CD14-positive monocyte (primary cell): ENCODE measurements at places on chromosomes 4 and X.

DNA sequence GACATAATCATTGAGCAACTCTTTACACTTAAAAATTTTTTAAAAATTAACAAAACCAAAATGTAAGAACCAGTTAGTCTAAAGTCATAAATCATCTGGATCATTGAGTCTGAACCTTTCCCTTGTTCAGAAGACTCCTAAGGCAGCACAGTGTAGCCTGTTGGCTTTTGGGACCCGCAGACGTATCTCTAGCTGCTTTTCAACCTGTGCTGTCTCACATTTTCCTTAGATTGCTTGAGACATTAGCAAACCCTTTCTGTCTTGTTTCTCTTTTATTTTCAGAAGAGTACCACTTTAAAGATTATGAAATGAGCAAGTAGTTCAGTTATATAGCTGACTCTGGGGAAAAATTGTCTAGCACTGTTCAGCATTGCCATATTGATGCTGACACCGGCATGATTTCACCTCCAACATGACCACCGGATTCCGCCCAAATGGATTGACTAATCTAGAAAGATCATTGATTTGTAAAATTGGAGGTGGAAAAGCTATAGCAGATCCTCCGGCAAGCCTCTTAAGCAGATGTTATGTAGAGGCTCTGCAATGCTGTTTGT, 8.9 kb downstream of the TCEANC start:
- DNase-seq, result no peak
- peaks cover 2% of the 10 kb centered on the region for H3K27me3 ChIP-seq
- no peak overlapping the region for H3K4me3 ChIP-seq
- peaks cover 54% of the 10 kb centered on the region for H3K4me1 ChIP-seq
- no peaks in the 10 kb centered on the region for H3K36me3 ChIP-seq
- peak overlapping the region; percentile 68 for H3K27ac ChIP-seq

GRCh38 chrX:20362268-20363267, 95.9 kb upstream of the RPS6KA3 start:
- no peaks in the 10 kb centered on the region for H3K36me3 ChIP-seq
- peak; percentile 54 for DNase-seq
- peaks cover 26% of the 10 kb centered on the region for H3K4me1 ChIP-seq
- H3K4me3 ChIP-seq, result no peak overlapping the region
- no peaks in the 10 kb centered on the region for H3K27me3 ChIP-seq
- H3K27ac ChIP-seq, result peak overlapping the region; percentile 65

GRCh38 chr4:65416891-65417290, 253.4 kb downstream of the EPHA5 start:
- no peaks in the 10 kb centered on the region for H3K27me3 ChIP-seq
- no peaks in the 10 kb centered on the region for H3K4me1 ChIP-seq
- H3K27ac ChIP-seq, result no peak overlapping the region
- H3K36me3 ChIP-seq, result no peaks in the 10 kb centered on the region
- no peak for DNase-seq

GRCh38 chr4:5747738-5748375, 36.9 kb downstream of the EVC start:
- H3K4me3 ChIP-seq, result no peak overlapping the region
- no peak overlapping the region for H3K27ac ChIP-seq
- no peaks in the 10 kb centered on the region for H3K4me1 ChIP-seq
- DNase-seq, result no peak
- H3K27me3 ChIP-seq, result no peaks in the 10 kb centered on the region
- no peaks in the 10 kb centered on the region for H3K36me3 ChIP-seq

DNA sequence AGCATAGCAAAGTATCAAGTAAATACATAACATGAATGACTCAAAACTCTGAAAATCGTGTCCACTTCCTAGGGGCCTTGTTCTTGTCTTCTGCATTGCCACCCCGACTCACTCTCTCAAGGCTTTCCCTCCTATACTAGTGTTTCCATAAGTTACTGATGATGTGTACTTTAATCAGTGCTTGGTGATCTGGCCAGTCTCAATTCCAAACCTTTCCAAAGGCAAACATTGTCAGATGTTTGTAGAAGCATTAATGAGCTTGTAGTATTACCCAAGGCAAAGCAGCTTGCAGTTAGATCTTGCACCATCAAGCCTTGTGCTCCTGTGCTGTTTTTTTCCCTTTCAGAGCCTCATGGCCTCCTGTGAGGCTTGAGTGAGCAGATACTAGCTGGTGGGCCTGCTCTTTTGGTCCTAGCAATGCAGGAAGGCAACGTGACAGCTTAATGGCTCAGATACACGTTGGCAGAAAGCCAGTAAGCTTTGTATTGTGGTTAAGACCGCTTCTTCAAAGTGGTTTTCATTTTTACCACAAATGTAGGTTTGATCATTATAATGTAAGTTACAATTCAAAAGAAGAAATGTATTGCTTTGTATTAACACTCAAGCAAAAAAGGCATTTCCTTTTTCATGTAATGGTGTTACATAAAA, 51.8 kb downstream of the RBPJ start:
- peaks cover 7% of the 10 kb centered on the region for H3K27me3 ChIP-seq
- DNase-seq, result peak; percentile 19
- H3K27ac ChIP-seq, result no peak overlapping the region
- H3K4me3 ChIP-seq, result no peak overlapping the region
- H3K4me1 ChIP-seq, result peaks cover 19% of the 10 kb centered on the region

GRCh38 chr4:22477136-22477812, 38.6 kb downstream of the ADGRA3 start:
- no peak overlapping the region for H3K4me3 ChIP-seq
- H3K27me3 ChIP-seq, result no peaks in the 10 kb centered on the region
- H3K27ac ChIP-seq, result no peak overlapping the region
- DNase-seq, result no peak

- H3K4me1 ChIP-seq, result peaks cover 4% of the 10 kb centered on the region
- no peaks in the 10 kb centered on the region for H3K27me3 ChIP-seq
- H3K27ac ChIP-seq, result no peak overlapping the region
- no peak for DNase-seq
- peaks cover 13% of the 10 kb centered on the region for H3K36me3 ChIP-seq
Measured at GRCh38 chrX:3820167-3820566, 106.7 kb upstream of the PRKX start.

DNA sequence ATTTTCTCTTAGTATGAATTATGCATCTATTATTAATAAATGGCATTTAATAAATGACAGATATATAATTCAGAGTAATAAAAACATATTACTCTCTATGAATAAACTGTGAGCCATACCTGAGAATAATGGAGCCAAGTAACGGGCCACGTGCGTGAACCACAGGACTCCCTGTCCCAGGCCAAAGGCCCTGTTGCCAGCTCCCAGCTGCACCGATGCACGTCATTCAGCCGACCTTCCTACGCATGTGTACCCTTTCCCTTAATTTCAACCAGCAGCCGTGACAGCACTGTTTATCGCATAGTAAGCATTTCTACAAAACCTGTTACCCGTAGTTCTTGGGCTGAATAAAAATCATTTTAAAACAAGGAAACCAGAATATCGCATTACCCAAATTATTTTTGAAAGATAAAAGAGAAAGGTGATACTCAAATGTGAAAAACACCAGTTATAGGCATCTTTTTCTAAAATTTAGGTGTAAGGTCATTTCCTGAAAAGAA, 827.2 kb upstream of the FRG1 start:
- no peaks in the 10 kb centered on the region for H3K4me1 ChIP-seq
- no peaks in the 10 kb centered on the region for H3K27me3 ChIP-seq
- DNase-seq, result no peak
- no peaks in the 10 kb centered on the region for H3K36me3 ChIP-seq

- no peak for DNase-seq
- H3K4me1 ChIP-seq, result no peaks in the 10 kb centered on the region
- no peak overlapping the region for H3K27ac ChIP-seq
- H3K36me3 ChIP-seq, result no peaks in the 10 kb centered on the region
Measured at GRCh38 chr4:101299899-101300540, 47.3 kb downstream of the PPP3CA start.

DNA sequence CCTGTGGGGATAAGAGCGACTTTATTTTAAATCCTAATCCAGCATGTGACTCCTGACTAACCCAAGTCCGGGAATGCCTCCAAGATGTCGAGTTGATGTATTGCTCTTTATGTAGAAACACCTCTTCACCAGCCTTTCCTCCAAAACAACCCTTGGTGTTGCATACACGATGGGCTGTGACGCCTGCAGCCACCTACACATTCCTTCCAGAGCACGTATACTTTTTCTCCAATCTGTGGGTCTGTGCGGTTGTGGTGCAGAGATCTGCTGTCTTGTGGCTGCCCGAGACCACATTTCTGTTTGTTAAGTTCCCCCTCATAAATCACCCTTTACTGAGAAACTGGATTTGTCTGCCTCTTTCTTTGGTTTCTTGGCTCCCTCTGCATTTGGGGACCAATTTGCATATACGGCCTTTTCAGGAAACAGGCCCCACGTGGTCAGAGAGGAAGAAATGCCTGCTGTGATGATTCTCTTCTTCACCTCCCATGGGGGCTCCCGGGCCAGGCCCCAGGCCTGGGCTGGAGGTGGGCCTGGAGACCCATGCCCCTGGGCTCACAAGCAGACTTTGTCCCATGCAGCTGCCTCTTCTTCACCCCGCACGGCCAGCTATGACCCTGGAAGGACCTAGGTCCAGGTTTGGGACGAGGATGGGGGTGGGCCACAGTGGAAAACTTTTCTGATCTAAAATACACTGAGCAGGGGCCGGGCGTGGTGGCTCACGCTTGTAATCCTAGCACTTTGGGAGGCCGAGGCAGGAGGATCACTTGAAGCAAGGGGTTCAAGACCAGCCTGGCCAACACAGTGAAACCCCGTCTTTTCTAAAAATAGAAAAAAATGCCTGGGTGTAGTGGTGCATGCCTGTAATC, 21.4 kb upstream of the AFAP1 start:
- no peak overlapping the region for H3K27ac ChIP-seq
- H3K4me1 ChIP-seq, result no peaks in the 10 kb centered on the region
- H3K4me3 ChIP-seq, result no peak overlapping the region
- H3K36me3 ChIP-seq, result no peaks in the 10 kb centered on the region
- DNase-seq, result no peak

GRCh38 chr4:186771624-186772023, 48.0 kb upstream of the FAT1 start:
- DNase-seq, result no peak
- no peaks in the 10 kb centered on the region for H3K4me1 ChIP-seq
- H3K27me3 ChIP-seq, result no peaks in the 10 kb centered on the region
- no peak overlapping the region for H3K4me3 ChIP-seq
- no peaks in the 10 kb centered on the region for H3K36me3 ChIP-seq
- H3K27ac ChIP-seq, result no peak overlapping the region

- H3K4me3 ChIP-seq, result no peak overlapping the region
- peaks cover 24% of the 10 kb centered on the region for H3K4me1 ChIP-seq
- H3K36me3 ChIP-seq, result no peaks in the 10 kb centered on the region
- no peaks in the 10 kb centered on the region for H3K27me3 ChIP-seq
- H3K27ac ChIP-seq, result no peak overlapping the region
Measured at GRCh38 chr4:69830192-69830559, 29.8 kb downstream of the SULT1E1 start.

DNA sequence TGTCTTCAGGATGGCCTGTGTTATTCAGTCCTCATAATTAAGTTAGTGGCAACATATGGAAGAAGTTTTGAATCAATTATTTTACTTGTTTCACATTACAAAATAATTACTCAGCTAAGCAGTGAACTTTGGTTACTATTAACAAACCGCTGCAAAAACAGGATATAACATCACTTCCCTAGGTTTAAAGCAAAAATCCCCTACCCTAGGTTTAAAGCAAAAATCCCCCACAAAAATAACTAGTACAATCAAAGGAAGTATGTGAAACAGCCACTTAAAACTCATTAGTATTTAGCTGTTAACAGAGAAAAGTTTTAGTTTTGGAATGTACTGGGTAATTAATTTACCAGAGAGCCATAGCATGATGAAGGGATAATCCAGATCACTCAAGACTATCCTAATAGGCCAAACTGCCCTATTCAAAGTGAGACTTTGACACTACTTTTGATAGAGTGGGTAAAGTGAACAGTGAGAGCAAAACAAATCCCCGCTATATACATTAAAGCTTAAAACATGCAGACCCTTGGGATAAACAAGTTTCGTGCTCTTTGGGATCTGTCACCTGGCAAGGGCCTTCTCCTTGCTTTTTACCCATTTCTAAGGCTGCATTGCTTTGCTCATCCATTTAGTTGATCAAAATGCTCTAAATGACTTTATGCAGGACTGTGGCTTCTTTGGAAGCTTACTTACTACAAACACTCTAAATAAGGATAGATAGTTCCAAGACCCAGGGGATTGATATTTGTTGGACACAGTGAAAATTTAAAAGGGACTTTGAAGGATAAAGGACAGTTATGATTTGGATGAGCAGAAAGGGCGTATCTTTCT, 36.4 kb upstream of the GPR174 start:
- H3K27ac ChIP-seq, result no peak overlapping the region
- DNase-seq, result peak; percentile 23
- peaks cover 36% of the 10 kb centered on the region for H3K4me1 ChIP-seq
- no peaks in the 10 kb centered on the region for H3K36me3 ChIP-seq

DNA sequence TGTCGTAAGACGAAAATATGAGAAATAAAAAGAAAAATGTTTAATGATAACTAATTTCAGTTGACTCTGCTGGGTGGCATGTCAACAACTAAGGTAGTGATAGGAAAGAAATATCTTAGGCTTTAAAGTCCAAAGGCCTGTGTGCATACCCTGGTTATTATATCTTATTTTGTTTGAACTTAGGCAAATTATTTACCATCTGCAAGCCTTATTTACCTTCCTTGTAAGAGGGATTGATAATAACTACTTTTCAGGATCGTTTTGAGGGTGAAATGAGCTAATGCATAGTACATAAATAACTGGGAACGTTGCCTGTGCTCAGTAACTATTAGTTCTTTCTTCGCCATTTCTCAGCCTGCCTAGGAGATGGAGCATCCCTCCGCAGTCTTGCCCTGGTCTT, 41.6 kb upstream of the TAB3 start:
- H3K27ac ChIP-seq, result no peak overlapping the region
- no peak for DNase-seq
- H3K4me3 ChIP-seq, result no peak overlapping the region
- no peaks in the 10 kb centered on the region for H3K36me3 ChIP-seq

GRCh38 chr4:28248269-28248668, 1387.6 kb downstream of the STIM2 start:
- H3K27ac ChIP-seq, result no peak overlapping the region
- H3K4me1 ChIP-seq, result no peaks in the 10 kb centered on the region
- H3K27me3 ChIP-seq, result no peaks in the 10 kb centered on the region
- DNase-seq, result no peak

- no peaks in the 10 kb centered on the region for H3K4me1 ChIP-seq
- H3K4me3 ChIP-seq, result no peak overlapping the region
- no peak overlapping the region for H3K27ac ChIP-seq
- DNase-seq, result no peak
Measured at GRCh38 chr4:103719105-103719829, 518 bp downstream of the TACR3 start.

GRCh38 chr4:79439489-79439888, 31.5 kb upstream of the GK2 start:
- no peaks in the 10 kb centered on the region for H3K36me3 ChIP-seq
- H3K4me1 ChIP-seq, result no peaks in the 10 kb centered on the region
- DNase-seq, result no peak

GRCh38 chr4:78937837-78938236, 1.4 kb downstream of the PAQR3 start:
- H3K27me3 ChIP-seq, result no peaks in the 10 kb centered on the region
- H3K27ac ChIP-seq, result no peak overlapping the region
- H3K36me3 ChIP-seq, result no peaks in the 10 kb centered on the region
- H3K4me3 ChIP-seq, result no peak overlapping the region

DNA sequence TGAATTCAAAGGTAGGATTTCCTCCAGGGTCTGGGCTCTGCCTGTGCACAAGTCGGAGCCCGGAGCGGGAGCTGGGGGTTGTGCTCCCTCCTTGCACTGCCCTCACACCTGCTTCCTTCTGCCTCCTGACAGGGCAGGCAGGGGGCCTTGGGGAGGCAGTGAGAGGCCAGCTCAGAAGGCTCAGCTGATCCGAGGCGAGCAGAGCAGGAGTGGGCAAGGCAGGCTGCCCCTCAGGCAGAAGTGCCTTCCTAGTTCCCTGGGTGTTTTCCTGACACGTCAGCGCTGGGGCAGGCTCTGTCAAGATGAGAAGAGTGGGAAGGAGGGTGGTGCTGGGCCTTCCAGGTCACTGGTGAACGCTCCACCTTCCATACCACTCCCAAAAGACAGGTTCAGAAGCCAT, 5.5 kb upstream of the IRAK1 start:
- H3K27ac ChIP-seq, result no peak overlapping the region
